ENCODE measurements at places on chromosomes 3 and 15.

- DNase-seq, result no peak
These were observed 55.9 kb upstream of the ABHD17C start for GRCh38 chr15:80639168-80639555.

GRCh38 chr15:71331173-71331572 is 215.9 kb downstream of the THSD4 start:
- no peak for DNase-seq

GRCh38 chr15:71362987-71363968 is 248.0 kb downstream of the THSD4 start:
- DNase-seq, result no peak

GRCh38 chr3:140848666-140849065 is 93.0 kb upstream of the SLC25A36 start:
- DNase-seq, result no peak

DNA sequence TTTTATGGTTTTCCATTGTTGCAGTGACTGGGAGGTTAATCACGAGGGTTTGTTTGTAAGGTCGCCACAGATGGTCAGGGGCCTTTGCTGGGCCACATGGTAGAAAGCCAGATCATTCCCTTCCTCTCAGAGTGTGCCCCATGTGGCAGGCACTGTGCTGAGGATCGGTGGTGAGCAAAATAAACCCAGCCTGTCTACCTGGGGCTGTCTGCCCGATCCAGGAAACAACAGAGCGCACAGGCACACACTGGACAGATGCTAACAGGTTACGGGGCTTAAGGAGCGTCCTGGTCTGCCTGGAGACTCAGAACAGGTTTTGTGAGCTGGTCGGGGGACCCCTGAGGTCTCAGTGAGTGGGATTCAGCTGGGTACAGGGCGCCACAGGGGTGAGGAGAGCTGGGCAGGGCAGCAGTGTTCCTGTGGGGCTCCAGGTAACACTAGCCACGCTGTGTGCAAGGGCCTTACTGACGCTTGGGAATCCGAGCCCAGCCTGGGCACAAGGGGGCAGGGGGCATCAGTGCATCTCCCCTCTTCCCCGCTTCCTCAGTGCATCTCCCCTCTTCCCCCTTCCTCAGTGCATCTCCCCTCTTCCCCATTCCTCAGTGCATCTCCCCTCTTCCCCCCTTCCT is 136.4 kb downstream of the DNAJB8 start:
- no peak for DNase-seq

GRCh38 chr3:140448001-140448400 is 229.9 kb upstream of the TRIM42 start:
- no peak for DNase-seq

- DNase-seq, result peak; percentile 27
These were observed 10.7 kb downstream of the BMF start for GRCh38 chr15:40097968-40098476.

DNA sequence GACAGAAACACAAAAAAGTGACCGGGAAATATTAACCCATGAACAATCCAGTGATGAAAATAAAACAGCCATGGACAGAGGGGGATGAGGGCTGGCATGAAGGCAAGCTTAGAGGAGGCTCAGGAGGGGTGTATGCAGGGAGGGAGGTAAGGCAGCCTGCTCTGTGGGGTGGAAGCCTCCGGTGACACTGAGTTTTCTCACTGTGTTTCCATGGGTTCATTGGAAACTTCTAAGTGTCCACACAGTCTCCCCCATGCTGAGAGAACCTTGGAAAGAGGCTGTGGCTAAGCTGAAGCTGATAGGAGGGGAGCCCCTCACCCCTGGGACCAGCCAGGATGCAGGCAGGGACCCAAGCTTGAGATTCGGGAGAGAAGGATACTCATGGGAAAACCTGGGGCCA is 6.8 kb upstream of the SKOR1 start:
- no peak for DNase-seq

DNA sequence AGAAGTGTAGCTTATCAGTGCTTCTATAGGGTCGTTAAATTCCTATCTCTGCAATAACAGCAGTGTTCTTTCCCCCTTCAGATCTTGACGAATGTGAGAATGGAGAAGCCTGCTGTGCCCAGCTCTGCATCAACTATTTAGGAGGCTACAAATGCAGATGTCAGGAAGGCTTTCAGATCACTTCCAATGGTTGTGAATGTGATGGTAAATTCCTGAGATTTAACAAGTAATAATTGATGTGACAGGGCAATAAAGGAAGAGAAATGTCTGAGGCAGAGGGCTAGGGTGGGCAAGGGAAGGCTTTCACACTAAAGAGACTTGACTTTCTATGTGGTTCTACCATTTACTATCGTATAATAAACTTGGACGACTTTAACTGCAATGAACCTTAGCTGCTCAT is 711.7 kb upstream of the GOLIM4 start:
- DNase-seq, result no peak

GRCh38 chr3:31823184-31823583 is 157.9 kb downstream of the OSBPL10 start:
- DNase-seq, result no peak

DNA sequence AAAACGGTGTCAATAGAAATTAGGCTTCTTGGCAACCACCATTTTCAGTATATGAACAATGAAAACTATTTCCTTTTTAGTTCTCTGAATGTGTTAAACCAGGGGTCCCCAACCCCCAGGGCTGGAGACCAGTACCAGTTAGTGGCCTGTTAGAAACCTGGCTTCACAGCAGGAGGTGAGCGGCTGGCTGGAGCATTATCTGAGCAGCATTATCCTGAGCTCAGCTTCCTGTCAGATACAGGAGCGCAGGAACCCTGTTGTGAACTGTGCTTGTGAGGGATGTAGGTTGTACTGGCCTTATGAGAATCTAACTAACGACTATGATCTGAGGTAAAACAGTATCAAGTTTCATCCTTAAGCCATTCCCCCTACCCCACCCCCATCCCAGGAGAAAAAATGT is 328.7 kb downstream of the ZBBX start:
- no peak for DNase-seq

GRCh38 chr3:73674280-73674679 is 49.5 kb upstream of the PDZRN3 start:
- DNase-seq, result no peak

DNA sequence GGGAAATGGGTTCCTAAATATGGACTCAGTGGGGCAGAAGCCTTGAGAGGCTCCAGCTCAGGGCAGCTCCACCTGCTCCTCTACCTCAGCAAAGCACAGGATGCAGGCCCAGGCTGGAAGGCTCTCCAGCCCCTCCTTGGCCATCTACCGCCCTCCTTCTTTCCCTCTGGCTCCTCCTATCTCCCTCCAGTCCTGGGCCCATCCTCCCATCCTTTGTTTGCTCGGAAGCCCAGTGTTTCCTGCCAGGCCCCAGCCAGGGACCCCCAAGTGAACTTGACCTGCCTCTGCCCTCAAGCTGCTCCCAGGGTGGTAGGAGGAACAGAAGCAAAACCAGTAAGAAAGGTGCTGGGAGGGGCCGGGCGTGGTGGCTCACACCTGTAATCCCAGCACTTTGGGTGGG is 20.1 kb downstream of the MAPKAPK3 start:
- no peak for DNase-seq

DNA sequence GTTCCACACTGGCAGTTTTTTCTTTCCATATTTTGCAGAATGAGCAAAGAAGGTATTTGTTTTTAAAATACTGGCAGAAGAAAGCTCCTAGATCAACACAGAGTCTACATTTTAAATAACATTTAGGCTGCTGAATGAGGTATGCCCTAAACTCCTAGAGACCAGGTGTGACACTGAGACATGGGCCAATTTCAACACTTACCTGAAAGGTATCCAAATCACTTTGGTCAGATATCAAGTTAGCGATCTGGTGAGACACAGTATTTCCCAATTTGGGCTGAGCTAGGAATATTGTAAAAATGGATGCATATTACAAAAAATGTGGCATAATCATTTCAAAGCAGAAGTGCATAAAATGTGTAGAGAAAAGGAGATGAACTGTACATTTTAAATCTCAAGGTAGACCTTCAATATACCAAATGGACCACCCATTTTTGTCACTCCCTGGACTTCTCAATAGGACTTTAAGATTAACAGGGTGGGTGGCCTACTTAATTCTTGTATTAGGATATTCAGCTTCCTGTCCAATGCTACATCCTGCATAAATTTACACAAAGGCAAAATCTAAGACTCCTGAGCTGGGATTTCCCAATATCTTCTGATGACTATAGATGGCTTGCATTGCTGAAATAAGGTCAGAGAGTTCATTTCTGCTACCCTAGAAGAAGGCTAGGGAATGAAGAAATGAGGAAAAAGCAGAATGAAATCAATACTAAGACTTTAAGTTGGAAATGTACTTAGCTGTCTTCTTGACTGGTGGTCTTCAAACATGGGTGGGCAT is 487.8 kb downstream of the FOXP1 start:
- DNase-seq, result no peak

DNA sequence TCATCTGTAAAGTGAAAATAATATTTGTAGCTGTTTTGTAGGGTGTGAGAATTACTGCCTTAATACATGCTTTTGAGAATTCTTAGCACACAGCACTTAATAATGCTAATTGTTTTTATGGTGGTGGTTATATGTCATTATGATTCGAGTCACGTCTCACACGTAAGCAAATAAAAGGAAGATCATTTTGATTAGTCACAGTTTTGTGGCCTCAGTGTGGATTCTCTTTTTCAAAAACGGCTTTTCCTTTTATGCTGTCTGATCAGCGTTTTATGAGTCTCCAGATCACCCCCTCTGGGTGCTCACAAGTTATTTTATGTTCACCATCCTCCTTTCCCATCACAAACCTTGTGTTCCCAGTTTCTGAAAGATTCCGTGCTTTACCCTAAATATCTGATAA is 255.6 kb upstream of the CNTN4 start:
- no peak for DNase-seq

- no peak for DNase-seq
These were observed 63.1 kb downstream of the DCLK3 start for GRCh38 chr3:36701249-36701572.

- DNase-seq, result no peak
These were observed 931.6 kb upstream of the CFAP20DC start for GRCh38 chr3:59981377-59981776.

DNA sequence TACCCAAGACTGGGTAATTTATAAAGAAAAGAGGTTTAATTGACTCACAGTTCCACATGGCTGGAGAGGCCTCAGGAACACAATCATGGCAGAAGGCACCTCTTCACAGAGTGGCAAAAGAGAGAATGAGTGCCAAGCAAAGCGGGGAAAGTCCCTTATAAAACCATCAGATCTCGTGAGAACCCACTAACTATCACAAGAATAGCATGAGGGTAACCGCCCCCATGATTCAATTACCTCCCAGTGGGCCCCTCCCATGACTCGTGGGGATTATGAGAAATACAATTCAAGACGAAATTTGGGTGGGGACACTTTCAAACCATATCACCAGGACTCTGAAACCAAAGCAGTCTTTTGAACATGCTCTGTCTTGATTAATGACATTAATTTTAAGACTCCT is 7.0 kb downstream of the RTP3 start:
- no peak for DNase-seq

GRCh38 chr3:49928481-49929017 is 1.1 kb downstream of the MON1A start:
- DNase-seq, result no peak

GRCh38 chr15:90059208-90059985 is 42.9 kb downstream of the IDH2 start:
- peak; percentile 95 for DNase-seq

DNA sequence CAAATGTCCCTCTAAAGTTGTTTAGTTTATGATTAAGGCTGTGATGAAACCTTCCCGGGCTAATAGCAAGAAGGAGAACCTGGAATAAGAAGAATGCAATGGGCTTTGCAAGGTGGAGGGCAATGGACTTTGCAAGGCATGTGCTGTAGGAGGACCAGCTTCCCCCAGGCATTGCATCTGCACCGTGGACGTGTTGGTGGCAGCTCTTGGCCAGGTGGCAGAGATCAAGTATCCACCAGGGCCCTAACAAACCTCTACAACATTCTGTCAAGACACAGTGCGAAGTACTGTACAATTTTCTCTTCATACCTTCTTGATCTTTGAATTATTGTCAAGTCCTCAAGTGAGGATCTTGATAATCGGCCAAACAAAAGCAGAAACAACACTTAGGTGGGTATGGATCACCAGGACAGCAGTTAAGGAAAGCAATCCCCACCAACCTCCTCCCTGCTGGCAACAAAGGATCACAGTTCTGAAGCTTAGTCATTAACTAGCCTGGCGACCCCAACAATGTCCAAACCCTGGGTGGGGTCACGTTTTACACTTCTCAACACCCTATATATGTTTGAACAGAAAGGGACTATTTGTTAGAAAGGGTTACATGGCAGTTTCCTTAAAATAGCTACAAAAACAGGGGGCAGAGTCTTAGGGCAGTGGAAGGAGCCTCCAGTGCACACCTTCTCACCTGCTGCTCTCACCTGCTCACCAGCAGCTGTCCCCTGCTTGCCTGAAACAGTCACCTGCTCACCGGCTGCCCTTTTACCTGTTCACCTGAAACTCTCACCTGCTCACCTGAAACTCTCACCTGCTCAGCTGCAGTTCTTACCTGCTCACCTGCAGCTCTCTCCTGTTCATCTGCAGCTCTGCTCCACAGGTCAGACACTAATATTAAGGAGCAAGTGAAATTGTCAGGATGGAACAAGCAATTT is 137.9 kb upstream of the LIPC start:
- DNase-seq, result no peak

- no peak for DNase-seq
These were observed 39.1 kb downstream of the ATP2C1 start for GRCh38 chr3:130932979-130933378.

DNA sequence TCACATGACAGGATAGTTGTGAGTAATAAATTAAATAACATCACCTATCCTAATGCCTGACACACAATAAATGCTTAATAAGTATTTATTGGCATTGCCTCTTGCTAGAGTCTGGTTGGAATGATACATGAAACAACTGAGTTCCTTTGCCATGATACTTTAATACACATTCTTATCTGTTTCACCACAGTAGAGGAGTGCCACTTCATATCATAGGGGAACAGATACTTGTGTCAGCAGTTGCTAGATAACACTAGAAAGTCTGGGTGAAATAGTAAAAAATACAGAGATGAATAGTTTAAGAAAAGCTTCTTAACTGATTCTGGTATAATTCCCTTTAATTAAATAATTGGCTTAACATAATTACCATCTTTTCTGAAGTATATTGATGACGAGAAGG is 380.0 kb upstream of the GOLIM4 start:
- DNase-seq, result peak; percentile 44

DNA sequence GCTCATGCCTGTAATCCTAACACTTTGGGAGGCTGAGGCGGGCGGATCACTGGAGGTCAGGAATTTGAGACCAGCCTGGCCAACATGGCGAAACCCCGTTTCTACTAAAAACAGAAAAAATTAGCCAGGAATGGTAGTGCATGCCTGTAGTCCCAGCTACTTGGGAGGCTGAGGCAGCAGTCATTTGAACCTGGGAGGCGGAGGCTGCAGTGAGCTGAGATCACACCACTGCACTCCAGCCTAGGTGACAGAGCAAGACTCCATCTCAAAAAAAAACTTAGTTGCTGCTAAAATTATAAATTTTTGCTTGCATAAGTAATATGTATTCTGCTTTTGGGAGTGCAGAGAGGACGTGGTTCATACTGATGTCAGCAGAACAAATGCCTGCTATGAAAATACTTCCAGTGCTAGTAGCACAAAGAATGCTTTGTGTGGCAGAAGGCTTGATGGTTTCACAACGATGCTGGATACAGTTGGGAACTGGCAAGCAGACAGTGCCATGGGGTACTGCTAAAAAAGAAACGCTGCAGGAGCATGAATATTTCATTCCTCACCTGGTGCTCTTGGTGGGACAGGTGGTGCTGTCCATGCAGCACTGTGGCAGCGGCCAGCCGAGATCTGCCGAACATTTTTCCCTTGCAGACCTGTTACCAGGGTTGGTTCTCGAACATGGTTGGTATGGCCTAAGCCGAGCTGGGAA is 31.1 kb downstream of the FBXL22 start:
- DNase-seq, result no peak

- no peak for DNase-seq
These were observed 49.5 kb downstream of the HMG20A start for GRCh38 chr15:77470235-77470634.
